ENCODE measurements at places on chromosomes 11 and 22.
A peak's percentile ranks its signal among the peaks of the same experiment; 100 is the strongest.

GRCh38 chr11:75938543-75938942 is 123.5 kb downstream of the UVRAG start:
- DNase-seq, result no peak

- no peak for DNase-seq
Measured at GRCh38 chr11:125871391-125872137, 15.9 kb upstream of the HYLS1 start.

DNA sequence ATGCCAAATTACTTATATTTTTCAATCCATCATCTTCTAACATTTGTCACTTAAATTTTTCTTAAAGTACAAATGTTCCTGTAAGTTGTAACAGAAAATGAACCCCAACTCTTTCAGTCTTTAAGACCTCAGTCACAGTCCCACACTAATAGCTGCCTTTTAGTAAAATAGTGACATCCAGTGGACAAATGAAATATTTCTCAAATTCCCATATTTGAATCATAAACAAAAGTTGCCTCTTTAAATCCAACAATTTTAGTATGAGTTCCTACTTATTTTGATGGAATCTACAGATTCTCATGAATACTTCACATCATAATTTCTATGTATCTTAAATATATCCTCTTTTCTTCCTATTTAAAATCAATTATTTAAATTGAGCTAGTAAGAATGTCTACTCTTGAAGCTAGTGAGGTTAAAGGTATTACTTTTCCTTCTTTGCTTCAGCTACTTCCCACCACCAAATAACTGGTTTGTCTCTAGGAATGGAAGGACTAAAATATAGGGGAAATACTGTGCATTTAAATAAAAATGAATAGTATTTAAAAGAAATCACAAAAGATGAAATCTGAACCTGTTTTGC is 9.2 kb downstream of the LIN7C start:
- DNase-seq, result no peak

DNA sequence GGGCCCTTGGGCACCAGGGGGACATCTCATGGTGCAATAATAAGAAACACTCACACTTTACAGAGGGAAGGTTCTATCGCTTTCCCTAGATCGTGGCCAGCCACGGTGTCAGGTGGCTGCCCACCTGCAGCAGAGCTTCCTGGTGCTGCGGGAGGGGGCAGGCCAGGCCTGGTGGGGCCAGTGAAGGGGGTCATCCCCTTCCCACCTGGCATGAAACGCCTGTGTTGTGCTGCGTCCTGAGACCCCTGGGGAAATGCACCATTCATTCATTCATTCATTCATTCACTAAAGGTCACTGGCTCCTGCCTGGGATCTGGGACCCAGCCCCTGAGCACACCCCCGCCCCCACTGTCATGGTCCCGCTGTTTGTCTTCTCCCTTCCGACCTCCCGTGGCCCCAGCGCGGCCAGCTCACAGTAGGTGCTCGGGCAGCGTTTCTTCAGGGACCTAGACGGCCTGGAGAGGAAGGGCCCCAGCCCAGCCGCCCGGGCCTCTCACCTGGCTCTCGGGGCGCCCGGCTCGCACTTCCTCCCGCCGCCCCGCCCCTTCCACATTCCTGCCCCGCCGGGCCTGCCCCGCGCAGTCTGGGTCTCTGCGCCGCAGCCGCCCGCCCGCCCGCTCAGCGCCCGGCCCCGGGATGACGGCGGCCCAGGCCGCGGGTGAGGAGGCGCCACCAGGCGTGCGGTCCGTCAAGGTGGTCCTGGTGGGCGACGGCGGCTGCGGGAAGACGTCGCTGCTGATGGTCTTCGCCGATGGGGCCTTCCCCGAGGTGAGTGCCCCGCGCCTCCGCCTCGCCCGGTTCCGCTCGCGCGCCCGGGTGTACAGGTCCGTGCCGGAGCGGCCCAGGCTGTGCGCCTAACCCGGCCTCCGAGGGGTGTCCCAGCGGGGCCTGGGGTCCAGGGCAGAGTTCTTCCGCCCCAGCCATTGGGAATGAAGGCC is at the start of gene RHOD:
RHOD (plus strand) TSS at position 581 of the 938 bp plus-strand sequence; CDS start at position 637, 56 bp downstream.
- DNase-seq, result no peak

DNA sequence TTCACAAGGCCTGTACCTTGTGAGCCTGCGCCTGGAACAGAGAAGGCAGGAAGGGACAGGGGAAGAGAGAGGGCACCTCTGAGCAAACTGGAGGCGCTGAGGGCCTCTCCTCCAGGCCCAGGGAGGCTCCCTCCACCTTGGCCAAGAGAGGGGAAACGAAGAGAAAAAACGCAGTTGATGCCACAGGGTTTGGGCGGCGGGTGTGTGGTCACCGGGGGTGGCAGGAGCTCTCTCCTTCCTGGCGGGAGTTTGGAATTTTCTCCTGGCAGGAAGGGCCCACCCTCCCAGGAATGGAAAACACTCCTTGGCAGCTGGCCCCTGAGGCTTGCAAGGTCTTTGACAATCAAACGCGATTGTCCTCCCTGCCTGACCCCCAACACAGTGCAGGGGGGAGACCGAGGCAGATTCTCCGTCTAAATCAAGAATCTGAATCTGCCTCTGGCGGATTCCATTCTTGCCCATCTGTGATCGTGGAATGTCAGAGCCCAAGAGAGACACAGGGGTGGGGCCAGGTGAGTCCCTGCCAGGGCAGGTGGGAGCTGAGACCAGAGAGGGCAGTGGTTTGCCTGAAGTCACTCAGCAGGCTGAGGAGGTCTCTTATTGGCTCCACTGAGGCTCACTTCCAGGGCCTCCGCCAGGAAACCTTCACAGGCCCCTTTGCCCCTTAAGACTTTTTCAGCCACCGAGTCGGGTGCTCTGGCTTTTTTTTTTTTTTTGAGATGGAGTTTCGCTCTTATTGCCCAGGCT is 21.0 kb downstream of the RPL3 start:
- peak; percentile 47 for DNase-seq

DNA sequence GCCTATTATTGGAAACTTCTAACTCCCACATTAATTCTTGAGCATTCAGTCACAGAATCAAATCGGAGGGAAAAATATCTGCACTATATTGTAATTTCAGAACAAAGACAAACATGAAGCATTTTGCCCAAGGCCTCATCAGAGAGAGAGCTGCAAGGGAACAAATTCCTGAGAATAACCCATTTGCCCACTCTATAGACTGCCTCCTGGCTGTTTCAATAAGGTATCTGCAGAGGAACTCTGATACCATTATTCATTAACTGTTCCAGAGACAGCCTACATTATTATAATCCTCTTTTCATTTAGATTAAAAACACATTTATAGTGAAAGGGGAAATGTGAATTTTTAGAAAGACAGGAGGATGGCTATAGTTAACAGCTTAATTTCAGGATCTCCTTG is 663.9 kb downstream of the DLG2 start:
- DNase-seq, result no peak

DNA sequence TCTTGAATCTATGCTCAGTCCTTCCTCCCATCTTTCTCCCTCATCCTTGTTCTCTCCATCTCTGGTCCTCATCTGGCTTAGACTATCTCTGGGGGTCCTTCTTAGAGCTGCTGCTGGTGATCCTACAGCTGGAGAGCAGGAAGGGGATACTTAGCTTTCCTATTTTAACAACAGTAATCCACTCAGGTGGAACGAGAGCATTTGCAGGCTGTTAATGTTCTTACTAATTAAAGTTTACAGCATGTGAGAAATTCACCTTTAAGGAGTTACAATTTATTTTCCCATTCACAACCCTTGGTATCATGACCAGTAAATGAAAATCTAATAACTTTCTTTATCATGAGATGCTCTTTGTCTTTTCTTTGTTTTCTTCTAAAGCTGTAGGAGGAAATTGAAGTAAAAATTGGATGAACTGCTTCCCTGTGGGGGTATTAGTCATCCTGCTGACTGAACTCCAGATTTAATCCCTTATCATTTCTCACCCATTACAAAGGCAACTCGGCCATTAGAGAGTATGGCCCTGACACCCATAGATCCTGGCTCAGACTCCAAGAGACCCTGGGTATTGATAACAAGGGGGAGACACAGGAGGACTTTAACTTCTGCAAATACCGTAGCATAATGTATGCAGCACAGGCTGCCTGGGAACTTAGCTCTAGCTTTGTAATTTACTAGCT is 37.6 kb upstream of the MTNR1B start:
- no peak for DNase-seq

- no peak for DNase-seq
Measured at GRCh38 chr11:72807021-72807693, 7.1 kb upstream of the ATG16L2 start.

DNA sequence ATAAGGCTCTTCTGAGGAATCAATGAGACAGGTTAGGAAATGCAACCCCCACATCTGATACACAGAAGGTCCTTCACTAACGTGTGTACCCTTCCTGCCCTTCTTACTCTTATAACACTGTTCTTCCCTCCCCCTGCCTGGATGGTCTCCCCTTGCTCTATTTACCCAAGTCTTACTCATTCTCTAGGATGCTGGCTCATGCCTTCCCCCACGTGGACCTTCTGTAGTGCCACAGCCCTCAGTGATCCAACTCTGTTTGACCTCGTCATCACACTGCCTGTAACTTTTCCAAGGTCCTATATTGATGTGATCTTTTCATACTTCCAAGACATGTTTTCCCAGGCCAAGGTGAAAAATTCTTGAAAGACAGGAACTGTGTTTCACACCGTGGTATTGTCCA is 79.8 kb downstream of the C11orf58 start:
- DNase-seq, result no peak

- DNase-seq, result no peak
Measured at GRCh38 chr22:39999144-39999757, 4.5 kb downstream of the FAM83F start.

GRCh38 chr11:33383075-33383919 is 126.1 kb downstream of the HIPK3 start:
- no peak for DNase-seq

GRCh38 chr22:36359470-36359996 is 28.2 kb downstream of the MYH9 start:
- no peak for DNase-seq
